ENCODE measurements at places on chromosomes 3 and 15. TPM values are rescaled to one million over a fixed set of nuclear protein-coding genes. Genes with fewer than 3 reads are reported as not detected.

- H3K4me3 ChIP-seq = no peak overlapping the region
- no peak overlapping the region for H3K27ac ChIP-seq
- no peaks in the 10 kb centered on the region for H3K36me3 ChIP-seq
- H3K27me3 ChIP-seq = no peaks in the 10 kb centered on the region
Observed at GRCh38 chr3:177679568-177680471, 482.5 kb upstream of the TBL1XR1 start.

The RTP4 gene
- total RNA-seq = 3.1 TPM

DNA sequence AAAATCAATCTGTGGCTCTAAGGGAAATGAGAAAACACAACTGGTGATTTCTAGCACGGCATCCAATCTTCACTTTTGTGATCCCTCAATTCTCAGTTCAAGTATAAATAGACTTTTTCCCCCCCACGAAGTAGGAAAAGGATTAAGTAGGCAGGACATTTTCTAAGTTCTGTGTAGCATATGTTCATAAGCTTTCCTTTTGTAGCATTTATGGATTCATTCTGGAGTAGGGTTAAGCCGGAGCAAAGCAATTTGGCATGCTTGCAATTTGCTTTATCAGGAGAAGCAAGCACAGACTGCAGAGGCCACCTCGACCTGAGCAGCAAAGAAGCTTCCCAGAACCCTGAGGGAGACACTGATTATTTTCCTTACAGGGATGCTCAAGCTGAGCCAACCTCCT, 66.3 kb downstream of the FHIT start:
- no peaks in the 10 kb centered on the region for H3K4me1 ChIP-seq
- H3K4me3 ChIP-seq = no peak overlapping the region
- no peak overlapping the region for H3K27ac ChIP-seq
- H3K36me3 ChIP-seq = no peaks in the 10 kb centered on the region
- no peak for DNase-seq

DNA sequence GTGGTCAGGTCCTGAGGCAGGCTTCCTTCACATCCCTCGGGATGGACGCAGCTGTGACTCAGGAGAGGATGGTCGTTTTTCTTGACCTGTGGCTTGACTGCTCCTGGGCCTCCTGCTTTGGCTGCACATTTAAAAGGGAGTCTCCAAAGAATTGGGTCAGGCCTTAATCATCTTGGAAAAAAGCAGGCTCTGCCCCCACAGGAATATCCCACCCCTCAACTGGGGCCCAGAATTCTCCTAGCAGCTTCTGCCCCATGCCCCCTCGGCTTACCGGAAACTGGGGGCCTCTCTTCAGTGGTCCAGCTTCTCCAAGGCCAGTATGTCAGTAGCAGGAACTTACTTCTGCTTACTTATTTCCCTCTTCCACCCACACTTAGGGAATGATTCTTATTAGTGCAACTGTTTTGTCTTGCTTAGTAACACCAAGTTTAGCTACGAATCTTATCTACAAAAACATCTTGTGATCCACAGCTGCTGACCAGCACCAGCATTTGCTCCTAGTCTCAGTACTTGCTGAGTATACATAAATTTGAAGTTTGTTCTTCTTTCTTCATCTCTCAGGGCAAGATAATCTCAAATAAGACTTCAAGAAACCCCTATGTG, 35.7 kb downstream of the ATG7 start:
- DNase-seq = no peak
- peaks cover 34% of the 10 kb centered on the region for H3K36me3 ChIP-seq
- peaks cover 11% of the 10 kb centered on the region for H3K4me1 ChIP-seq
- H3K4me3 ChIP-seq = no peak overlapping the region
- H3K27me3 ChIP-seq = no peaks in the 10 kb centered on the region

The EPHA6 gene
- not detected for total RNA-seq

DNA sequence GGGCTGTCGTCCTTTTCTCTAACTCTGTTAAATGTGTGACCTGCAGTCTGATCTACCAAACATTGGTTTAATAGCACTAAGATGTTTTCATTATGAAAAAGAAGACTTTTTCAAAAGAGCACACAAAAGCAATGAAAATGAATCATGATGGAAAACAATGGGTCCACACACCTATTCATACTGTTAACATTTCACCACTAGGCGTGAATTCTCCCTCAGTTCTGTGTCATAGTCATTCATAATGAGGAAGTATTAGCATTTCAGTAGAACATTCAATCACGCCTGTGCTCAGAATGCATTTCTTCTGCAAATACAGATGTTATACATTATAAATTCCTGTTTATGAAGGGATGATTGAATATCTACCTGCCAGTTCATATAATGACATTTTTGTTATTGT, 35.9 kb downstream of the EIF4E3 start:
- no peak overlapping the region for H3K27ac ChIP-seq
- no peak for DNase-seq
- no peak overlapping the region for H3K4me3 ChIP-seq
- H3K36me3 ChIP-seq = peaks cover 26% of the 10 kb centered on the region
- H3K27me3 ChIP-seq = no peaks in the 10 kb centered on the region

DNA sequence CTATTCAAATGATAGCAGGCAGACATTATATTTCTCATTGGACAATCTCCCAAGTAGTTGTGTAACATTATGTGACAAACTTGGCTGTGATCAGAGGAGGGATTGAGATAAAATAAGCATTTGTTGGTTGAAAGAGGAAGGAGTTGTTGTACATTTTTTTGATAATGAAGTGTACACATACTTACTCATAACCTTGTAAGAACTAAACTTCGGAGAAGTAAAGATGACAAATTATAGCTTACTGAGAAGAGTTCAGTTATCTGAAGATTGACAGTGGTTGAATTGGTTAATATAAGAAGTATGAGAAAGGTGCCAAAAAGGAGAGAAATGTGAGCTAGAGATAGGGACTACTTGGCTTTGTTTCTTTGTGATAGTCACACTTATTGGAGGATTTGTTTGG, 32.6 kb downstream of the STT3B start:
- no peak overlapping the region for H3K27ac ChIP-seq
- no peaks in the 10 kb centered on the region for H3K27me3 ChIP-seq
- H3K4me3 ChIP-seq = no peak overlapping the region
- DNase-seq = no peak
- no peaks in the 10 kb centered on the region for H3K36me3 ChIP-seq
- peaks cover 73% of the 10 kb centered on the region for H3K4me1 ChIP-seq

GRCh38 chr15:60255390-60255789, 142.4 kb downstream of the ANXA2 start:
- no peak overlapping the region for H3K4me3 ChIP-seq
- H3K36me3 ChIP-seq = no peaks in the 10 kb centered on the region
- no peak for DNase-seq
- no peaks in the 10 kb centered on the region for H3K4me1 ChIP-seq
- H3K27ac ChIP-seq = no peak overlapping the region

The EFHB gene
- 1.3 TPM for total RNA-seq

DNA sequence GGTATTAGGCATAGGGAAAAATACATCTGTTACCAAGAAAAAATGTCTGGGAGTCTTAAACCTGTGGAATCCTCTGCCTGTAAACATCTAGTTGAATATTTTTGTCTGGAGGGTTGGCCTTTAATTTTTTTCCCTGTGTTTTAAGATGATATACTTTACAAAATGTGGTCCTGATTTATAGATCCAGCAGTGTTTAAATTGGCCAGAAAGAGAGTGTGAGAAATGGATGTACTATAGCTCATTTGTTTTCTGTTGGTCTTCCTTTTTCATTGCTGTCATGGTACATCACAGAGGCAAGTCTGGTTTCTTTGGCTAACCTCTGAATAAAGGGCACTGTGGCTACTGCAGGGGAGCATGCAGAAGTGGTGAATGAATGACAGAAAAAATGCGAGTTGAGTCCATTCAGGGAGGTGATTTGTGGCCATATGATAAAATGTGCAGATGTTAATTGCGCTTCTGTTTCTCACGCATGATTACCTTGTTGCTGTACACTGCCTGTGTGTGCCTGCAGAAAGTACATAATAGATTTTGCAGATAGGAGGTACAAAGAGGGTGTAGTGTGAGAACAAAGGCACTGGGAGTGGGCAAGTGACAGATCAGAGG, 150.0 kb downstream of the NFKBIZ start:
- no peak for DNase-seq
- H3K4me3 ChIP-seq = no peak overlapping the region
- no peaks in the 10 kb centered on the region for H3K36me3 ChIP-seq
- H3K4me1 ChIP-seq = no peaks in the 10 kb centered on the region
- no peak overlapping the region for H3K27ac ChIP-seq
- H3K27me3 ChIP-seq = no peaks in the 10 kb centered on the region

GRCh38 chr15:63225381-63225780, 36.0 kb downstream of the RAB8B start:
- no peak overlapping the region for H3K4me3 ChIP-seq
- no peaks in the 10 kb centered on the region for H3K27me3 ChIP-seq
- no peaks in the 10 kb centered on the region for H3K36me3 ChIP-seq
- DNase-seq = no peak
- H3K4me1 ChIP-seq = peaks cover 22% of the 10 kb centered on the region
- no peak overlapping the region for H3K27ac ChIP-seq

The TPRG1 gene
- total RNA-seq = 28.6 TPM

DNA sequence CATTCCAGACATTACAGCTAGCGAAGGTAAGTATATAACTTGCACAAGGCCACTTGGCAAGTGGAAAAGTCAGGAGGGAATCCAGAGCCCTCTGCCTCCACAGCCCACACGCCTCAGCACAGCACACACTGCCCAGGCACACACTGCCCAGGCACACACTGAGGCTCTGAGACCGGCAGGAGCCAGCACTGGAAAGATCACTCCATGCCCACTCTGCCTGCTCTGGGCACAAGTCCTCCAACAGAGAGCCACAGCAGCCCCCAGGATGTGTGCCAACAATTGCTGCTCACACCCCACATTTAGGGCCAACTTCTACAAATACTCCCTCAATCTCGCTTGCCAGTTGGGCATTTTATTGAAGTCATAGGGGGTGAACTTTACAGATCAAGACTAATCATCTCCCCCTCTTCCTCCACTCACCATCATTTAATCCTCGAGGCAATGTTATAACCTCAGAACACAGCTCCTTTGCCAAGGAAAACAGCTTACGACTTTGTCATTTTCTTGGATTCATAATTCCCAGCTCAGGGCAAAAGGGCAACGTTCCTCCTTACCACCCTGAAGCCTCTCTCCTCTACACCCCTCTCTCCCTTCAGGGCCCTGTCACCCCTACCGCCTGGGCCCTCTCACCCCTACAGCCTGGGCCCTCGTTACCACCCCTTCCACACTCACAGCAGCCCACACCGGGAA, 53.0 kb upstream of the TPM1 start:
- H3K4me1 ChIP-seq = no peaks in the 10 kb centered on the region
- no peak overlapping the region for H3K27ac ChIP-seq
- peaks cover 10% of the 10 kb centered on the region for H3K27me3 ChIP-seq
- DNase-seq = no peak

DNA sequence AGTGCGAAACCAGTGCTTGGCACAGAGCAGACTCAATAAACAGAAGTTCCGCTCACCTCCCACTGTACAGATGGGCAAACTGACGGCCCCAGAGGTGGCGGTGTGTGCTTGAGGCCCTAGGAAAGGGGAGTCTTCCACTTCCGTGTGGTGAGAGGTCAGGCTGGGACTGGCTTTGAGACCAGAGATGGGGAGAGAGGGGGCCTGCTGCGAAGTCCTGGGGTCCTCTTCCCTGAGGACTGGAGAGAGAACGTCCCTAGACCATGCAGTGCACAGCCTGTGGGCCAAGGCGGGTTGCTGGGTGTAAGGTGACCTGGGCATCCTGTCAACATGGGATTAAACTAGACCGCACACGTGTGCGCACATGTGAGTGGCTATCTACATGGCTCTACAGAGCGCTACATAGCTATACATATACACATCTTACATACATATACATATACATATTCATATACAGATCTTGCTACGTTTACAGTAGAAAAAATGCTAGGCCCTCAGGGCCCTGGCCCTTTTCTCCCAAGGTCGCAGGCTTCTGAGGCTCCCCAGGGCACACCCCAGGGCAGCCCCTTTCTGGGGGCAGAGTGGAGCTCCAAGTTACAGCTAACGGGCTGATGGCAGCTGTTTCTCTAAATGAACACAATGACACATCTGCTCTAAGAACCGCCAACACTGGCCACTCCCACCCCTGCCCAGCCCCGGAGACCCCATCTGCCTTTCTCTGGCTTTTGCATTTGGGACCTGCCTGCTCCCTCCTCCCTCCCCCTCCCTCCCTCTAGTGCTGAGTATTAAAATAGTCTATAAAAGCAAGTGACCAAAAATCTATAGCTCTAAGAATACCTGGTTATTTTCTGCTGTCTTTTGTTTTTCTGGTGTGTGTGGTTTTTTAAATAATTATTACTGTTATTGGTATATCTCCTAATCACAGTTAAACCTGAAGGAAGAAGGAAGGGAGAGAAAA, 47.0 kb downstream of the HCN4 start:
- no peaks in the 10 kb centered on the region for H3K36me3 ChIP-seq
- no peak overlapping the region for H3K27ac ChIP-seq
- no peaks in the 10 kb centered on the region for H3K4me1 ChIP-seq
- DNase-seq = no peak
- H3K4me3 ChIP-seq = no peak overlapping the region

DNA sequence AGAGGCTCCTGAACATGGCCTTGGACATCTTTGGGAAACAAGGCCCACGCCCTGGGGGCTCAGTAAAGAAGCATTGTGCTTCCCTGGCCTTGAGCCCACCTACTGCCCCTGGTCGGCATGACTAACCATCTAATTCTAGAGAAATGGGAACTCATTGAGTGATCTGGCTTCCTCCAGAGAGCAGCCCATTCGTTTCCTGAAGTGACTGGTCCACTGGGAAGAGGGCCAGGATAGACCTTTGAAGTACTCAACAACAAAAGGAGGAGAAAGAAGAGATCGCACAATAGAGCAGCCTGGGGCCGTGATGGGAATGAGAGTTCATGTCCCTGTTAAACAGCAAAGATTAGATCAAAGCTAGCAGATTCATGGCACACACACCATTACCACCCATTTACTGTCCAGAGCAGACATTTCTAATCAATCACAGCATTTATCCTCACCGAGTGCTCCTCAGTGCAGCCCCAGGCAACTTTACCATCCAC, 514.4 kb upstream of the PROK2 start:
- H3K4me3 ChIP-seq = no peak overlapping the region
- no peaks in the 10 kb centered on the region for H3K27me3 ChIP-seq
- no peaks in the 10 kb centered on the region for H3K36me3 ChIP-seq
- DNase-seq = no peak
- no peak overlapping the region for H3K27ac ChIP-seq

DNA sequence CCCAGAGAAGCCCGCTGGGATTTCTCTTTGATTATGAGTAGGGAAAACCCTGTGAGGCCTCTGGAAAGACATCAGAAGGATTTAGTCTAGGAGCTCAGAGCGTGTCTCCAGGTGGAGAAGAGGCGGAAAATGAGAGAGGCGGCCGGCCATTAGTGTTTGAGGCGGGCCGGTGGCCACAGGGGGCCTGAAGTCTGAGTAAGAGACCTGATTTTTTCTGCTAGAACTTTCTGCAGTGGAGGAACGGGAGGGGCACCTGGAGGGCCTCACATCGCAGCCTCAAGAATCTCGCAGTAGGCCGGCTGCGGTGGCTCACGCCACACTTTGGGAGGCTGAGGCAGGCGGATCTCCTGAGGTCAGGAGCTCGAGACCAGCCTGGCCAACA, 28.5 kb downstream of the KLHDC8B start:
- H3K4me3 ChIP-seq = no peak overlapping the region
- H3K27me3 ChIP-seq = no peaks in the 10 kb centered on the region
- DNase-seq = no peak
